ENCODE measurements at places on chromosomes 13 and 19.
A peak's percentile ranks its signal among the peaks of the same experiment; 100 is the strongest.

GRCh38 chr19:55654323-55654867 is 440 bp upstream of the U2AF2 start:
- peaks cover 44% of the 10 kb centered on the region for H3K4me1 ChIP-seq
- peak; percentile 98 for DNase-seq
- no peaks in the 10 kb centered on the region for H3K27me3 ChIP-seq
- H3K36me3 ChIP-seq = no peaks in the 10 kb centered on the region

- H3K36me3 ChIP-seq = no peaks in the 10 kb centered on the region
- H3K4me3 ChIP-seq = no peak overlapping the region
- no peak for DNase-seq
- H3K27ac ChIP-seq = peak overlapping the region; percentile 61
These were observed 14.4 kb downstream of the CCDC124 start for GRCh38 chr19:17946965-17947784.

GRCh38 chr13:51697855-51698254 is 106.1 kb downstream of the DHRS12 start:
- H3K36me3 ChIP-seq = no peaks in the 10 kb centered on the region
- H3K27me3 ChIP-seq = no peaks in the 10 kb centered on the region
- H3K4me3 ChIP-seq = no peak overlapping the region
- no peak for DNase-seq
- peaks cover 19% of the 10 kb centered on the region for H3K4me1 ChIP-seq
- no peak overlapping the region for H3K27ac ChIP-seq

GRCh38 chr13:43159026-43159461 is 135.7 kb downstream of the DNAJC15 start:
- no peaks in the 10 kb centered on the region for H3K4me1 ChIP-seq
- H3K27me3 ChIP-seq = no peaks in the 10 kb centered on the region
- H3K36me3 ChIP-seq = no peaks in the 10 kb centered on the region
- no peak overlapping the region for H3K27ac ChIP-seq

DNA sequence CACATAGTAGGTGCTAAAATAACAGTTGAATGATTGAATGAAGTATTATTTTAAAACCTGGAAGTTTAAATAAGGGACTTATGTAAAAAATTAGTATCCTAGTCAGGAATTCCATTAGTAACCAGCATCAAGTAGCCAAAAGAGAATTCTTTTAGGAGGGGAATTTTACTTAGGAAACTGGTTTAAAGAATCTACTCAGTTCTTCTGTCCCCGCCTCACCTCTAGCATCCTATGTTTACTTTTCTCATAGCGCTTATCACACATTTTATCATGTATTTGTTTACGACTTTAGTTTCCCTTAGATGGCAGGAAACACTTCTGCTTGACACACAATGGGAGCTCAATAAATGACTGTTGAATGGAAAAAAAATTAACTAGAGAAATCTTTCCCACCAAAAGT is 229.0 kb downstream of the KLF5 start:
- no peaks in the 10 kb centered on the region for H3K4me1 ChIP-seq
- DNase-seq = no peak
- no peak overlapping the region for H3K27ac ChIP-seq
- no peaks in the 10 kb centered on the region for H3K36me3 ChIP-seq
- H3K27me3 ChIP-seq = no peaks in the 10 kb centered on the region

- no peaks in the 10 kb centered on the region for H3K27me3 ChIP-seq
- DNase-seq = no peak
- H3K27ac ChIP-seq = no peak overlapping the region
- no peaks in the 10 kb centered on the region for H3K36me3 ChIP-seq
- H3K4me1 ChIP-seq = no peaks in the 10 kb centered on the region
These were observed 25.3 kb upstream of the GPR183 start for GRCh38 chr13:99332456-99332855.

GRCh38 chr19:13154911-13155471 is 4.8 kb downstream of the IER2 start:
- H3K4me1 ChIP-seq = peaks cover 32% of the 10 kb centered on the region
- peak; percentile 96 for DNase-seq
- H3K27me3 ChIP-seq = no peaks in the 10 kb centered on the region
- H3K36me3 ChIP-seq = no peaks in the 10 kb centered on the region
- no peak overlapping the region for H3K4me3 ChIP-seq

DNA sequence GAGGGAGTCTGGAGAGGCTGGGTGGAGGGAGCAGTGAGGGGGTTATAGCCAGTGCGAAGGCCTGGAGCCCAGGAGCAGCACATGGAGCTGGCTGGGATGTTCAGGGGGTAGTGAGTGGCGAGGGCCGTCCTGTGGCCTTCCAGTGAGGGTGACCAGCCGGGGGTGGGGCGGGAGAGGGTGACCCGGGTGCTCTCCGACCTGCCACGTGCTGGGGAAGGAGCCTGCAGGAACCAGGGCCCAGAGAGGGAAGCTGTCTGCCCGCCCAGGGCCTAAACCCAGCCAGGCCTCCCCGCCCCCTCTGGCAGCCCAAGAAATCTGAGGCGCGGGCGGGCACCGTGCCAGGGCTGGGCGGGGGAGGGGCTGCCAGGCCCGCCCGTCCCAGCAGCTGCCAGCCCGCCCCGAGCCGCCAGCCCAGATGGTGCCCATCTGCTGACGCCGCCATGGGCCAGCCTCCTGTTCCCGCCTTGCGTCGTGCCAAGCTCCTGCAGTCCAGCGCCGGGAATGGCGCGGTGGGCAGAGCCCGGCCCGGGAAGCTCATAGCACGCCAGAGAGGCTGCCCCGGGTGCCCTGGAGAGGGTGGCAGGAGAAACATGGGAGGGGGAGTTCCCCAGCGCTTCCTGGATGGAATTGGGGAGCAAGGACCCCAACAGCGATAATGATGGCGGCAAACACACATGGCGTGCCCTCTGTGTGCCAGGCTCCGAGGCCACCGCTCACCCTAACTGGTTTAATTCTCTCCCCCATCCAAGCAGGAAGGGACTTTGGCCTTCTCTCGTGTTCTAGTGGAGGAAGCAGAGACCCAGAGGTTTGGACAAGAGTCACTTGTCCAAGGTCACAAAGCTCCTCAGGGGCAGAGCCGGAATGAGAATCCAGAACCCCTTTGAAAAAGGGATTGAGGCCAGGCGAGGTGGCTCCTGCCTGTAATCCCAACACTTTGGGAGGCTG is 21.5 kb downstream of the NFIC start:
- no peaks in the 10 kb centered on the region for H3K36me3 ChIP-seq
- peak overlapping the region; percentile 94 for H3K27ac ChIP-seq
- peak; percentile 97 for DNase-seq
- H3K4me3 ChIP-seq = no peak overlapping the region
- peaks cover 90% of the 10 kb centered on the region for H3K4me1 ChIP-seq

DNA sequence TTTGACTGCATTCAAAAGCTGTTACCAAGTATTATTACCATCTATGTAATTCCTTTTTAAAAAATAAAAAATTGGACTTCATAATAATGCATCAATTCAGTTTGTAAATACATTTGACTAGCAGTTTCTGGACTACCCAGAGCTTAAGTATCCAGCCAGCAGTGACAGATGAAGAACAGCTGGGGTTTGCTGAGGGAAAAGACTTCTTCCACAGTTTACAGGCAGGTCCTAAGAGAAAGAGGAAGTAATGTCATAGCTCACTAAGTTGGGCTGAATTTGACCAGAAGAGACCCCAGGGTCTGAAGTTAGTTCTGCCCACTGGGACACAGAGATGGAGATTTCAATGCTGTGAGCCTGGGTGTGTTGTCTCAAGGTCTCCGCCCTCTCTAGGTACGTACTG is 96.4 kb downstream of the MBNL2 start:
- H3K27ac ChIP-seq = peak overlapping the region; percentile 11
- no peaks in the 10 kb centered on the region for H3K27me3 ChIP-seq
- H3K4me1 ChIP-seq = peaks cover 31% of the 10 kb centered on the region
- H3K4me3 ChIP-seq = no peak overlapping the region
- DNase-seq = no peak

- no peaks in the 10 kb centered on the region for H3K36me3 ChIP-seq
- peaks cover 12% of the 10 kb centered on the region for H3K27me3 ChIP-seq
- DNase-seq = no peak
- H3K27ac ChIP-seq = peak overlapping the region; percentile 54
- peaks cover 25% of the 10 kb centered on the region for H3K4me1 ChIP-seq
These were observed 2.0 kb upstream of the TSHZ3 start for GRCh38 chr19:31351056-31351854.

DNA sequence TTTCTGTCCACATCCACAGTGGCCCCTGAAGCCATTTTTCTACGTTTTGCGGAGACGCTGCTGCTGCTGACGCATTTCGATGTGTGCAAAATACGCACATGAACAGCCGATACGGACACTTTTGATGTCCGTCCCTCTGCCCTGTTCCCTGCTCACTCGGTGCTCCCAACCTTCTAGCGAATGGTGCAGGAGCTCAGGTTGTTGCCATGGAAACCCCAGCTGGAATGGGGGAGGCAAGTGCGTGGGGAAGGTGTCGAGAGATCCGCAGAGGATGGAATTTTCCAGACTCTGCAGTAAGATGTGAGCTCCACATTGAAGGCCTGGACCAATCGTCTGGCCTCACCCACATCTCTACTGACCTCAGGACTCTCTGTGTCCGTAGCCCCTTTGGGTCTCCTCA is 109.2 kb upstream of the USP29 start:
- no peaks in the 10 kb centered on the region for H3K27me3 ChIP-seq

DNA sequence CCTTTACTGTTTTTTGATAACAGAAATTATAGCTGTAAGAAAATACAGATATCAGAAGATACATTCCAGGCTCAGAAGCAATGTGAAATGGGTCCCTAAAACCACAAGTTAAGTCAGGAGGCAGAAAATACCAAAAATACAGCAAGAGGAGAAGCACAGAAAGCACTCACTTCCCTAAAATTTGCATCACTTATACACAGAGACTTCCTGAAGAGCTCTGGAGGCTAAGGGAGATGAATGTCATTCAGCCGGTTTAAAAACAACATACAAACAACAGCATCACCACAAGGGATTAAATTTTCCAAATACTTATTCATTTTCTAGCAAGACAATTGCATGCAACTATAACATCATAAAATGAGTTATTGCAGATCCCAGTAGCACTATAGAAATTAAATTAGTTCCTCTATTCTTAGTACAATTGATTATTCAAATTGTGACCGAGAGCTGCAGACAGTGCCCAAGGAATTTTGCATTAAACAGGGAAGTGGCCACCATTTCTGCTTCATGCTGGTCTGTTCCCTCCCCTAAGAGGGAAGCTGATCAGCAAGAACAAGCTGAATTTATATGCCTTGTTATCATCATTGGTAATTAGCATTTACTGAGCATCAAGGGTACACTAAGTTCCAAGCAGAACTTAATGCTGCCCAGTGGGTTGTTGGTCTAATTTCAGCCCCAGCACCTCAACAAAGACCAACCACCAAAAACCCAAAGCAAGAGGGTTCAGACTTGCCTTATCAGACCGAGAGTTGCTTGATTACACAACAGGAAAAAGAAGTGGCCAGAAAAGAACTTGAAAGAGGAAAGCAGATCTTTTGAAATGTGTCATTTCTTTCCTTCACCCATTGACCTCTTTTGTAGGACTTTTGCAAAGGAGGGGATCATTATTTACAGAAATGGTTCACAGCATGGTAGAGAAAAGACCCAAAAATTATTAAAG is 140.7 kb downstream of the KCTD12 start:
- no peaks in the 10 kb centered on the region for H3K27me3 ChIP-seq
- H3K27ac ChIP-seq = no peak overlapping the region
- H3K36me3 ChIP-seq = no peaks in the 10 kb centered on the region

DNA sequence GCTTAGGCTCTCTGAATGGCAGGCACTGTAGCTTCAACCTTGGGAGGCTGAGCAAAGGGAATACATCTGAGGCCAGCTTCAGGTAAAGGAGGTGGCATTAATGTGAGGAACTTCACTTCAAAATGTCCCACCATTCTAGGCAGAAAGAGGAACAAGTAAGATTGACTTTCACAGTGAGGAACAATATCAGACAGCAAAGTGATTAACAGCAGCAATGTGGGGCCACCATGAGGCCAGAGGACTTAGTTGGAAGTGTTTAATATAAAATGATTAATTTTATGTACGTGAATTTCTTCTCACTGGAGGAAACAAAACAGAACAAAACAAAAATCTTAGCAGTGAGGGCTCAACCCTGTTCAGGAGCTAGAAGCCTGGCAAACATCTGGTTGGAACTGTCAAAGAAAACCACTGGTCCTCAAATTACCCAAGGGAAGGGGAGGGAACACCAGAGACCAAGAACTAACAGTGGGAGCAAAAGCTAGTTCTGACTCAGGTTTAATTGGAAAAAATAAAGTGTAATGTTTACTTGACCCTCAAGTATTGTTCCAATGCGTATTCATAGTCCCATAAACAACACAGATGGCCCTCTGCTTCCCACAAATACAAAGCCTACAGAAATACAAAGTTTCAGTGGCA is 43.9 kb upstream of the FRY start:
- H3K36me3 ChIP-seq = no peaks in the 10 kb centered on the region
- no peak overlapping the region for H3K27ac ChIP-seq
- DNase-seq = no peak

GRCh38 chr19:58568453-58569130 is 4.5 kb downstream of the MZF1 start:
- peak; percentile 8 for DNase-seq
- H3K4me3 ChIP-seq = no peak overlapping the region
- no peak overlapping the region for H3K27ac ChIP-seq
- H3K4me1 ChIP-seq = peaks cover 11% of the 10 kb centered on the region
- no peaks in the 10 kb centered on the region for H3K36me3 ChIP-seq
- no peaks in the 10 kb centered on the region for H3K27me3 ChIP-seq

DNA sequence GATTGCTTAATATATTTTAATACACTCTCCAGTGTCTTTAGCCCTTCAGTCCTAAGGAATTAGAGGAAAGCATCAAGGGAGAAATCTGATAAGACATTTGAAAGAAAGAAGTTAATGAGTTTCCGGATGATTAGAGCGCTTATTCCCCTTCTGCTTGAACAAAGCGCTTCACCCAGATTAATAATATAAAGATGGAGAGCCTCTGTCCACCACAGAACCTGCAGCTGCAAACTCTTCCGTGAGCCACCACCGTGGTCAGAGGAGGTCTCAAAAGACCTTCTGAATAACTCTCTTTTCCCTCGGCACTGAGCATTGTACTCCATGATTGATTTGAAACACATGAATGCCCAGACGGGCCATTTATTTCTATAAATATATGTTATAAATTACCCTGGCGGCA is 14.2 kb upstream of the TUBGCP3 start:
- H3K4me3 ChIP-seq = no peak overlapping the region
- H3K36me3 ChIP-seq = no peaks in the 10 kb centered on the region
- H3K27ac ChIP-seq = no peak overlapping the region
- DNase-seq = no peak

GRCh38 chr19:371501-372168 is 27.0 kb upstream of the MIER2 start:
- DNase-seq = no peak
- no peaks in the 10 kb centered on the region for H3K4me1 ChIP-seq
- no peak overlapping the region for H3K4me3 ChIP-seq
- H3K36me3 ChIP-seq = no peaks in the 10 kb centered on the region
- H3K27ac ChIP-seq = no peak overlapping the region

- peak; percentile 87 for DNase-seq
- peak overlapping the region; percentile 62 for H3K27ac ChIP-seq
- H3K36me3 ChIP-seq = peaks cover 2% of the 10 kb centered on the region
- no peak overlapping the region for H3K4me3 ChIP-seq
These were observed 24.0 kb downstream of the ZBTB7A start for GRCh38 chr19:4042731-4043082.

- no peaks in the 10 kb centered on the region for H3K27me3 ChIP-seq
- H3K4me1 ChIP-seq = peaks cover 50% of the 10 kb centered on the region
- H3K4me3 ChIP-seq = no peak overlapping the region
- peak; percentile 5 for DNase-seq
These were observed 27.9 kb downstream of the PPP5C start for GRCh38 chr19:46374536-46375475.

GRCh38 chr13:91052876-91053275 is 294.6 kb upstream of the MIR17HG start:
- no peaks in the 10 kb centered on the region for H3K4me1 ChIP-seq
- H3K36me3 ChIP-seq = no peaks in the 10 kb centered on the region
- no peaks in the 10 kb centered on the region for H3K27me3 ChIP-seq
- no peak overlapping the region for H3K4me3 ChIP-seq
- no peak overlapping the region for H3K27ac ChIP-seq
- DNase-seq = no peak
